Bronchial epithelial cell (primary cell): ENCODE measurements at places on chromosomes 11 and 22.

DNA sequence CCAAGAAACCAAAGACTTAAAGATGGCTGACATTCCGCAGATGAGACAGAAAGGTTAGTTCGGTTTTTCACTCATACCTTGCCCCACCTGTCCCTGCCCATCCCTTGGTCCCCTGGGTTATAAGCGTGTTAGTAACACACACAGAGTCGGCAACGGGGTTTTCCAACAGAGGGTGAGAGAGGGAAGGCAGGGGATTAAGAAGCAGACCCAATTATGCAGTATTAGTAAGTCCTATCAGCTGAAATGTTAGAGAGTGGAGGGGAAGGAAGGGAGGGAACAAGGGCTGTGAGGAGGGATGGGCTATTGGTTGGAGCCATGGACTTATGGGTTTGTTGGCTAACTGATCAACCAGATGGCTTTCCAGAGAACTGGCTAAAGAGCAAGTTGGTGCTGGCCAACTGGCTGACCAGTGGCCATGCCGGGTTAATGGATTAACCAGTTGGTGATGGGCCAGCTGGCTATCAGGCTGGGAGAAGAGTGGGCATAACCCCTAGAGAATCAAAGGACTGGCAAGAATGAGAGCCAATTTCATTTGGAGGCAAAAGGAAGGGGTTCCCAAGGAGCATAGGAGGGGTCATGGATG, 45.5 kb downstream of the NRXN2 start:
- DNase-seq, result no peak

- DNase-seq, result no peak
Measured at GRCh38 chr11:111272420-111272819, 25.9 kb upstream of the POU2AF3 start.

- no peak for DNase-seq
Measured at GRCh38 chr22:30397656-30398635, 1.1 kb downstream of the SEC14L2 start.

- DNase-seq, result no peak
Measured at GRCh38 chr11:44454666-44455065, 110.8 kb upstream of the CD82 start.
